ENCODE measurements at places on chromosomes 1 and 21.

- no peak for ATAC-seq
Observed at GRCh38 chr1:59368008-59368670, 71.2 kb downstream of the FGGY start.

- ATAC-seq, result no peak
Observed at GRCh38 chr1:215083383-215083961, 935 bp downstream of the KCNK2 start.

GRCh38 chr1:35745124-35745730, 24.6 kb downstream of the CLSPN start:
- ATAC-seq, result no peak

DNA sequence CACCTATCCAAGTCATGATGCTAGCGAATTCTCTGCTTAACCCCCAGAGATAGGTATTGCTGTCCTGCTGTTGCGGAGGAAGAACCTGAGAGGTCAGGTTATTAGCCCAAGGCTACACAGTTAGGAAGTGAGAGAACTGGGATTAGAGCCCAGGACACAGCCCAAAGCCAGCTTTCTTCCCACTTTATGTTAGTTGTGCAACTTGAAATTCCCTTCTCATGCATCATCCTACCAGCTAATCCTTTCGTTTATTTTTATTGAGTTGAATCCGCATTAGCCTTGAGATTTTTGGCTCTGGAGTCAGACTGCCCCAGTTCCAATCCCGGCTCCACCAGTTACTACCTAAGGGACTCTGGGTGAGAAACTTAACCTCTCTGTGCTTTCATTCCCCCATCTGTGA, 65.4 kb downstream of the PLEKHA6 start:
- peak; percentile 75 for ATAC-seq

DNA sequence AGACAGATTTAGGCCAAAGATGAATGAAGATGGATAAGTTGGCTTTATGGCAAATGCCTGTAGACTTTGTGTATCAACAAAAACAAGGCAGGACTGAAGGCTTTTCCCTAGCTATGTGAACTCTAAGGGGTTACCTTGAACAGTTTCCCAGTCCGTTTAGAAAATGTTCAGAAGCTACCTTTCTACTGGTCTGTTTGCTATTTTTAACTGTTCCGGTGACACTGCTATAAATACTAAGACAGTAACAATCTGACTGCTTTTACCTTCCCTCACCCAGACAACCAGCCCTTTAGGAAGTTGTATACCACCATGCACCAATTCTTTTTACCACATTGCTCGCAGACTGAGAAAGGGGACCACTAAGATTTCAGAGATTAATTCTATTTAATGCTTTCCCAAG, 102.2 kb downstream of the PHTF1 start:
- no peak for ATAC-seq

DNA sequence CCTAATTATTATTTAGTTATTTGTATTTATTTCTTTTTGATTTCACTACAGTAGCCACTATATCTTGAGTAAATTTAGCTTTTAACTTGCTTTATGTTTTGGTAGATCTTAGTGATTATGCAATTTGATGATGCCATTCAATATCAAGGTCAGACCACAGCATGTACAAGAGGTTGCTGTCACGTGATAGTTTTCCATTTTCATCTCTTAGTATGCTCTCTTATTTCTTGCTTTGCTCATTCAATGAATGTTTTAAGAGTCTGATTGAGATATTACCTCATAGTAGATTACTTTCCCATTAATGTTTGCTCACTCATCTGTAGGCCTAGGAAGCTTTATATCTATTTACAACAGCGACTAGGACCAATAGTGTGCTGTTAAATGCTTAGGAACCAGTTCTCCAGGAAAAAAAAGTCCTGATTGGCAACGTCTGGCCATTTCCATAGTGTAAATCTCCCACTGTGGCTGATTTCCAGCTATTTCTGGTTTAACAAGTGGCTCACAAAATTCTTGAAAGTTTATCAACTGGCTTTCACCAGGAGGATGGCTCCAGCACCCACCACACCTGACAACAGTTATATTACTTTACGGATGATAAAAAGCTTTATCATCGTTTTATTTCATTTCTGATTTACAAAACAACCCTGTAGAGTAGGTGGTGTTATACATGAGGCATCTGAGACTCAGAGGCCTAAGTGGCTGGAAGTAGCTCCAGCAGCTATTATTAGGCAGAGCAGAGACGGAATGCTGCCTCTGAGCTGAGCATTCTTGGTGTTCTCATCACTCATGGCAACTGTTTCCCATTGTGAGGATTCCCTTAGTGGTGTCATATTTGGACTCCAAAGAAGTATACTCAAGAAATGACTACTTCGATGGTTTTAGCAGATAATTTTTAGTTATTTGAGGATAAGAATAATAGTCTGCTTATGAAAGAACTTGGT, 235.2 kb downstream of the DISC1 start:
- peak; percentile 48 for ATAC-seq

DNA sequence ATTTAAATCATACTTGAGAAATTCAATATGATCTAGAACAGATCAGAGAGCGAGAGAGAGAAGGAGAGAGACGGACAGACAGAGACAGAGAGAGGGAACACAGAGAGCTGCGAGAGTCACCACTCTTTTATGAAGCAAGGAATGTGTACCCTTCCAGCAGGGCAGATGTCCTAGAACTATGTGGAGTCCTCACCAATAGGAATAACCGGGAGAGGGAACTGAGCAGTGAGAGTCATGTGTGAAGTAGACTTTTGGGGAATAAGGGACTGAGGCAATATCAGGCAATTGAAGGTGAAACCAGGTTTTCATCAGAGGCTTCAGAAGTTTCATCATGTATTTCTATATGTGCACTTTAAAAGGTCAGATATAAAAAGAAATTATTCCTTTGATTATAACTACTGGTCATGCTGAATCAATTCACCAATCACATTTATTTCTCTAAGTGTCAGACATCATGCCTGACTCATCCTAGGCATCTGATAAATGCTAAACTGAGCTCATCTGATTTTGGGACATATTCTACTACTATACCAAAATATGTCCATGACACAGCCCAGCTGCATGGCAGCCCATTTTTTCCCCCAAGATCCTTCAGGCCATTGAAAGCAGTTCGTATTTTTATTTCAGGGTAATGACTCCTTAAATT, 22.4 kb downstream of the VTCN1 start:
- ATAC-seq, result no peak

Measured in esophagus mucosa (tissue), 1 donor.